ENCODE measurements at places on chromosomes 2 and 18. TPM values are rescaled to one million over a fixed set of nuclear protein-coding genes. Genes with fewer than 3 reads are reported as not detected.

Gene UGT1A4
- not detected for total RNA-seq

Gene NXPH2
- not detected for total RNA-seq

Gene TXNDC2
- not detected for total RNA-seq

DNA sequence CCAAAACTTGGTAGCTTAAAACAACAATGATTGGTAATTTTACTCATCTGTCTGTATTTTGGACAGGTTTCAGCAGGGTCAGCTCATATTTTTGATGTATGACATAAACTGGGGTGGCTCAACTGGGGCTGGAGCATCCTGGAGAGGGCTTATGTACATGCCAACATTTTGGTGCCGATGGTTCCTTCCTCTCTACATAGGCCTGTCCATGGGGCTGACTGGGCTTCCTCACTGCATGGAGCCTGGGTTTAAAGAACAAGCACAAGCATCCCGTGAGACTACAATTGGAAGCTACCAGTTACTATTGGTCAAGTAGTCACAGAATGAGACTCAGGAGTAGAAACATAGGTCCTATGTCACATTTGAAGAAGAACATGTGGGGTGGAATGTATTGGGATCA, 95.0 kb downstream of the DDX1 start:
- no peak for DNase-seq
- peaks cover 8% of the 10 kb centered on the region for H3K27me3 ChIP-seq
- no peak overlapping the region for H3K4me3 ChIP-seq
- no peak overlapping the region for H3K27ac ChIP-seq
- no peaks in the 10 kb centered on the region for H3K4me1 ChIP-seq
- no peaks in the 10 kb centered on the region for H3K36me3 ChIP-seq

DNA sequence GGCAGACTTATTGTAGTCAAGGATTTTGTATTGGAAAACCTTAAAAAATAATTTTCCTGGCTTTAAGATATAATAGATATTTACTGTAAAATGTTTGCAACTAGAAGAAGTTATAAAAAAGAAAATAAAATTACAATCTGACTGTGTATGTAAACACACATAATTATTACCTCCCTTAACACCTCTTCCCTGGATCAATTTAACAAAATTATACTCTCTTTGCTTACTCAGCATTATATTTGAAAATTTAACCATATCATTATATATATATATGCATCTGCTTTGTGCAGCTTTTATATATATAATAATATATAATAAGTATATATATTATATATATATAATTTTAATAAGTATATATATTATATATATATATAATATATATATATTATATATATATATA, 131.7 kb upstream of the FAM98A start:
- H3K4me1 ChIP-seq = no peaks in the 10 kb centered on the region
- no peaks in the 10 kb centered on the region for H3K27me3 ChIP-seq
- H3K4me3 ChIP-seq = no peak overlapping the region
- DNase-seq = no peak
- H3K36me3 ChIP-seq = no peaks in the 10 kb centered on the region

DNA sequence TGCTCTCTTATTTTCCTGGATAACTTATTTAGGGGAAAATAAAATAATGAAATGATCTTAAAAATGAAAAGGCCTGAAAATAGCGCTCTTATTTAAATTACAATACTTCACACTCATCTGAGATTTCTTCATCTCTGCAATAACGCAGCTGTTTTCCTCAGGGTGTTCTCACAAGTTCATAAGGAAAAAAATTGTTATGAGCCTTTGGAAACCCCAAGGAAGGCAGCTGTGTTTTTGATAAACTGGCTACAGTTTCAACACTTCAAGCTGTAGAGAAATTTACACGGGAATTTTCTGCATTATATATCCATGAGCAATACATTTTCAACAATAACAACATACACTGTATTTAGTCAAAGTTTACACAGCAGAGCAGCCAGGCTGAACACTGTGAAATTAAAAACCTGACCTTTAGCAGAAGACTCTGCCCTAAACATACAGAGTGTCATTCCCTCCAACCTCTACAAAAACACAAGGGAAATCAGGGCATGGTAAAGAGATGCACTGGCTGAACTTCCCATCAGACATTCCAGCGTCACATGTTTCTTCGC, 959.6 kb downstream of the SLC4A3 start:
- no peak overlapping the region for H3K27ac ChIP-seq
- no peak for DNase-seq
- H3K27me3 ChIP-seq = no peaks in the 10 kb centered on the region
- H3K4me1 ChIP-seq = no peaks in the 10 kb centered on the region
- H3K4me3 ChIP-seq = no peak overlapping the region
- no peaks in the 10 kb centered on the region for H3K36me3 ChIP-seq

- H3K4me1 ChIP-seq = no peaks in the 10 kb centered on the region
- no peak overlapping the region for H3K27ac ChIP-seq
- H3K36me3 ChIP-seq = no peaks in the 10 kb centered on the region
Measured at GRCh38 chr2:20186078-20186854, 38.7 kb downstream of the SDC1 start.

- H3K27ac ChIP-seq = no peak overlapping the region
- DNase-seq = no peak
- no peak overlapping the region for H3K4me3 ChIP-seq
- peaks cover 24% of the 10 kb centered on the region for H3K36me3 ChIP-seq
- peaks cover 24% of the 10 kb centered on the region for H3K4me1 ChIP-seq
Measured at GRCh38 chr2:156455361-156455975, 19.3 kb downstream of the GPD2 start.

- H3K4me1 ChIP-seq = peaks cover under 1% of the 10 kb centered on the region
- no peak overlapping the region for H3K4me3 ChIP-seq
- no peak for DNase-seq
- H3K27me3 ChIP-seq = peaks cover 2% of the 10 kb centered on the region
- H3K27ac ChIP-seq = no peak overlapping the region
- H3K36me3 ChIP-seq = no peaks in the 10 kb centered on the region
Measured at GRCh38 chr2:237164474-237165042, 78.9 kb downstream of the COPS8 start.

DNA sequence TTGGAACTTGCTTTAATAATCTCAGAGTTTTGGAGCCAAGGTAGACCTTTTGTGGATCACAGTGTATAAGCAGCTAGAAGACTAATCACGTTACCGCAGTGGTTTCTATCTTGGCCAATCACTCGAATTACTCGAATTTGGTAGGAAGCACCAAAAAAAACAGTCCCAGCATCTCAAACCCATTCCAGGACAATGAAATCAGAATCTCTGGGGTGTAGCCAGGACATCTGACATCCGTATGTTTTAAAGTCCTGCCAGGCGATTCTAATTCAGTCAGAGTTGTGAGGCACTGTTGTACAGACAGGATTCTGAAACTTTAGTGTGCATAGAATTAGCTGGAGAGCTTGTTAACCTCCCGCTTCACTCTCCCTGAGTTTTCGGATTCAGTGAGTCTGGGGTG, 30.8 kb downstream of the GRHL1 start:
- no peak overlapping the region for H3K27ac ChIP-seq
- H3K4me1 ChIP-seq = peaks cover 21% of the 10 kb centered on the region
- H3K4me3 ChIP-seq = no peak overlapping the region
- no peak for DNase-seq
- H3K36me3 ChIP-seq = no peaks in the 10 kb centered on the region

GRCh38 chr18:56028514-56028913, 440.5 kb upstream of the TCF4 start:
- H3K36me3 ChIP-seq = no peaks in the 10 kb centered on the region
- no peak overlapping the region for H3K4me3 ChIP-seq
- no peak for DNase-seq
- H3K27me3 ChIP-seq = no peaks in the 10 kb centered on the region

DNA sequence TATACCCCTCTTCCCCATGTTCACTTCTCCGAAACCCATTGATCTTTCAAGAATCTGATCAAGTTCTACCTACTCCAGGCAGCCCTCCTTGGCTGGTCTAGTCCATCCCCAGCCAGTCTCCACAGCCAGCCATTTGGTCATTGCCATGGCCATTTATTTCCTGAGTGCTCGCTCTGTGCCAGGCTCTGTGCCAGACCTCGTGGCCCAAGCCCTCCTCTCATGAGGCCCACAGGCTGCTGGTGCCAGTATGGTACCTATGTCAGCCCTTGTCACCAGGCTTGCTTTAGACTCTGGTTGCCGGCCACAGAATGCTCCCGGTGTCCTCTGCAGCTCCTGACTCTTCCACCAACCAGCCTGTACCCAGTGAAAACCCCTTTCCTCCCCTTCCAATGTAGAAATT, 78.8 kb downstream of the CELF4 start:
- no peaks in the 10 kb centered on the region for H3K36me3 ChIP-seq
- H3K27me3 ChIP-seq = peaks cover 89% of the 10 kb centered on the region
- no peak overlapping the region for H3K27ac ChIP-seq

DNA sequence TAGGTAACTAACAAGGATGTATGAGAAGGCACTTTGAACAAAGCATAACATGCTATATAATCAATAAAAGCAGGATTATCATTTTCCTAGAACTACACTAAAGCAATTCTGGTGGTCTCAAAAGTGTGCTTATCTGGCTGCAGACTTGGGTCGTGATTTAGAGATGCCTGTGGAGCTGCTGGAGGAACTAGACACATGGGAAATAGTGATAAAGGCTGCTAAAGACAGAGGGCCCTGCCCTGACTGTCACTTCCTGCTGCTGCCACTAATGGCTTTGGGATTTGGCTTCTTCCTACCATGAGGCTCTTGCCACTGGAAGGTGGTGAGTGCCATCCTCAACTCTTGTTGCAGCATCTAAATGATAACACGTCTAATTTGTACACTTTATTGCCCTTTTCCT, 22.5 kb downstream of the TMEM178A start:
- H3K4me1 ChIP-seq = no peaks in the 10 kb centered on the region
- peaks cover 14% of the 10 kb centered on the region for H3K27me3 ChIP-seq
- H3K27ac ChIP-seq = no peak overlapping the region
- no peak overlapping the region for H3K4me3 ChIP-seq
- no peak for DNase-seq
